Daoy (cell line): ENCODE measurements at places on chromosomes 12 and 14. TPM values are rescaled to one million over a fixed set of nuclear protein-coding genes. Genes with fewer than 3 reads are reported as not detected.

- peak; percentile 50 for DNase-seq
Measured at GRCh38 chr14:75041613-75042012, 9.7 kb downstream of the MLH3 start.

GRCh38 chr14:63852817-63853731 lies at the start of gene SYNE2:
TSS of gene SYNE2 (plus strand) at chr14:63853004. CDS start at chr14:63909149, 56,145 bp downstream.
- peak; percentile 93 for DNase-seq

DNA sequence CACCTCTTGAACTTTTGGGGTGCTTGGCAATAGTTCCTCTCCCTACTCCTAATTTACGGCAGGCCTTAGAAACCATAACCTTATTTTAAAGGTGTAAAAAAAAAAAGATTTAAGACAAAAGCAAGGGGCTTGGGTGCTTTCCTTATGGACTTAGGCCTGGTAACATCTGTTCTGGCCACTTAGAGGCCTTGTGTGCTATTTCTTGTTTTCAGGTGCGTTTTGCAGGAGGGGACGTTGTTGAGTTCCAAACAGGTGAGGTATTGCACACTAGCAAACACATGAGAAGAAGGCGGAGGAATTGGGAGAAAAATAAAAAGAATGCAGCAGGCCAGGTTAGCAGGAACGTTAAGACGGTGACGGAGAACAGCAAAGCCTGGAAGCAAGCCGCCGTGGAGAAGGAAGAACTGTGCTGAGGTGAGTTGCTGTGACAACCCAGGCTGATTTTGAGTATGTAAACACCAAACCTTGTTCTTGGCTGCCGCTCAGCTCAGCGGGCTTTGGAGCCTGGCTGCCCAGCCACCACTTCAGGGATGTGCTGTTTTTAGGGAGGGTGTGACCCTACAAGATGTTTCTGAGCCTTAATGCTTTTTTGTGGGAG lies 17.3 kb downstream of the EMG1 start:
- no peak for DNase-seq

Gene TAS2R50
- total RNA-seq, result 0.34 TPM in 1 of 2 replicates, not detected in the other

DNA sequence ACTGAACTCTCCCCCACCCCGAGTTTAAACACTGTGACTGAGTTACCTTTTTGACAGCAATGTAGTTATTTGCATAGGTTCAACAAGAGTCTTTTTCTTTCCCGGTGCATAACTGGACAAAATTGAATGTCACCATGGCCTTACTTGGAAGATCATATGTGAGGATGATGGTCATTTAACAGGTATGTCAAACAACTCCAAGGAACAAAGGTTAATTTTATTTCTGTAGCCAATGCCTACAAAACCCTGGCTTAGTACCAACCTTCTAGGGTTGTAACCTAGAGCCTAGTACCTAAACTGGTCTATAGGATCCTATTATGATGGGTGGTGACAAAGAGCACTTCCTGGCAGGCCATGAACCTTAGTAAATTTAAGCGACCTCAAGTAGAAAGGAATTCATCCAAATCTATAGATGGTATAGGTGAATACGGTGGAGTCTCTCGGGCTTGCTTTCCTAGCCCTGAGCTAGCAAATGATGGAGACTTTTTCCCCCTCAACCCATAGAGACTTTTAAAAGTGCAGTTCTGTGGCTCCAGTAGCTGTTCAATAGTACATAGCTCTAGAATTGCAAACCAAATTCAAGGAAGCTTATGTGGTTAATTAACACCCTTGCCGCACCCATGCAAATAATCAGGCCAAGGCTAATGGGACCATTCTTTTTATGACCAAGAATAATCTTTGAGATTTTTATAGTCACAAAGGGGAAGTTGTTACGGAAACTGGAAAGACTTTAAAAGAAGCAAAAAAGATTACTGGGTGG lies 89.0 kb downstream of the SLC38A1 start:
- no peak for DNase-seq

GRCh38 chr14:80390906-80391305 lies 179.6 kb upstream of the DIO2 start:
- peak; percentile 29 for DNase-seq

DNA sequence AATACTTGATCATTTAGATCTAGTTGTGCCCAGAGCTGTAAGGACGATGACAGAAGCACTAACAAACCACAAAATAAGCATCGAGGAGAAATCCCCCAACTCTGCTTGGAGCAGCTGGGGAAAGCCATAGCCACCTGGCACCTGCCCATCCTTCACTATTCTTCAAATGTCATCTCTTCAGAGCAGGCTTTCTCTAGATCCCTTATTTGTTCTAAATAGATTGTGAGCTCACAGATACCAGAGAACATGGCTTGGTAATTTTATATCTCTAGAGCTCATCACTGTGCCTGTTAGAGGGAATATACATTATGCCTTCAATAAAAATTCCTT lies 50.9 kb downstream of the GRIP1 start:
- DNase-seq, result no peak

GRCh38 chr14:104361921-104362681 lies 217.5 kb upstream of the C14orf180 start:
- no peak for DNase-seq

Gene LTA4H
- 73.2 and 73.3 TPM in 2 replicates for total RNA-seq

DNA sequence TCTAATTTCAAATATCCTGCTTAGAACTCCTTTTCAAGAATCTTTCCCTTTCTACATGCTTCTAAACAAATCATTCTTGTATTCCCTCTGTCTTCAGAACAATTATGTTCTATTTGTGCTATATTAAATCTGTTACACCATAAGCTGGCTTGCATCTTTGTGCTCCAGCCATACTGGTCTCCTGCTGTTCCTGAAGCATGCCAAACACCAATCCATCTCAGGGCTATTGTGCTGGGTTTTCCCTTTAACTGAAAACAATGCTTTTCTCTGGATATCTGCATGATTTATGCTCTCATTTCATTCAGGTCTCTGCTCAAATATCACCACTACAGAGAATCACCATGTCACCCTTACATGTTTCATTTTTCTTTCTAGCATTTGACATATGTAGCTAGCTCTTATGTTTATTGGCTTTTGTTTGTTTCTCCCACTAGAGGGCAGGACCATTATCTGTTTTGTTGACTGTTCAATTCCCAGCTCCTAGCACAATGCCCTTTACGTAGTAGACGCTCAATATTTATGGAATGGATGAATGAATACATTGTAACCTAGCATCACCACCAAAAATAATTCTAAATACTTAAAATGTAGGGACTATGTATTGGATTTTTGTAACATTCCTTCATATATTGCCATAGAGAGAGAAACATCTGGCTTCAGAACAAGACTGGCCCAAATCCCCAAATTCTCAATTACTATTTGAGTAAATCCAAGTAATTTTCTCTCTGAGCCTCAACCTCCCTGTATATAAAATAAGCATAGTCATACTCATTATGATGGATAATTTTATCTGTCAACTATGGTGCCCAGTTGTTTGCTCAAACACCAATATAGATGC lies 302.0 kb upstream of the SYT1 start:
- no peak for DNase-seq

Gene SLC10A1
- total RNA-seq, result not detected in 2 replicates

DNA sequence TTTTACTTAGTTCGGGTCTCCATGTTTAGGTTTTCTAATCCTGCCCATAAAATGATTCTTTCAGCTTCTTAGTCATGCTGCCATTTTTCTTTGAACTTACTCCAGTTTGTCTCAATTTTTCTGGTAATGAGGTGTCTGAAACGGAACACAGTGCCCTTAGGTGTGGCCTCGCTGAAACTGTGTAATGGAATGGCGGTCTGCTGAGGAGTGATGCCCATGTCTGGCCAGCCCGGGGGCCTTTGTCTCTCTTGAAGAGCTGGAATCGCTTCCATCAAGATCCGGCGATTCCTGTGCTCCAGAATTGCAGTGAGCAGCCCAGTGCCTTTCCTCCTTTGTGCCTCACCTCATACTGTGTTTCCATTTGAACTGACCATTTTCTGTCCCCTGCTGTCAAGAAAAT lies 112.5 kb downstream of the FBXL14 start:
- DNase-seq, result no peak

Gene KRT83
- not detected in 2 replicates for total RNA-seq

Gene ACSM4
- total RNA-seq, result not detected in 2 replicates

Gene KRT72
- total RNA-seq, result not detected in 2 replicates
